ENCODE measurements at places on chromosomes 16 and 17.
A peak's percentile ranks its signal among the peaks of the same experiment; 100 is the strongest.

- no peak for DNase-seq
Measured at GRCh38 chr17:50502301-50502990, 5.8 kb upstream of the MYCBPAP start.

DNA sequence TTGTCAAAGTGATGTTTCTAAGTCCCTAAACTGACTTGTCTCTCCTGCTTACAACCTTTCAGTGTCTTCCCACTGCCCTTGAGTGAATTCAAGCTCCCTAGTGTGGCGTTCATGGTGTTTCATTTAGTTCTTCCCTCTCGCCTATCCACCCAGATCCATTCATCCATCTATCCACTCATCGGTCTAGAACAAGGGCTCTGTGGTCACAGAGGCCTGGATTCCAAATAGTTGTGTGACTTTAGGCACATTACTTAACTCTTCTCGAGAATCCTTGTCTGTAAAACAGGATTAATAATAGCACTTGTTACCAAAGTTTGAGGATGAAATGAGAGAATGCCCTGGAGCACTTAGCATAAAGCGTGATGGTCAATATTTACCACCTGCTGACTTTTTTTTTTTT lies 870 bp upstream of the TAC4 start:
- no peak for DNase-seq

DNA sequence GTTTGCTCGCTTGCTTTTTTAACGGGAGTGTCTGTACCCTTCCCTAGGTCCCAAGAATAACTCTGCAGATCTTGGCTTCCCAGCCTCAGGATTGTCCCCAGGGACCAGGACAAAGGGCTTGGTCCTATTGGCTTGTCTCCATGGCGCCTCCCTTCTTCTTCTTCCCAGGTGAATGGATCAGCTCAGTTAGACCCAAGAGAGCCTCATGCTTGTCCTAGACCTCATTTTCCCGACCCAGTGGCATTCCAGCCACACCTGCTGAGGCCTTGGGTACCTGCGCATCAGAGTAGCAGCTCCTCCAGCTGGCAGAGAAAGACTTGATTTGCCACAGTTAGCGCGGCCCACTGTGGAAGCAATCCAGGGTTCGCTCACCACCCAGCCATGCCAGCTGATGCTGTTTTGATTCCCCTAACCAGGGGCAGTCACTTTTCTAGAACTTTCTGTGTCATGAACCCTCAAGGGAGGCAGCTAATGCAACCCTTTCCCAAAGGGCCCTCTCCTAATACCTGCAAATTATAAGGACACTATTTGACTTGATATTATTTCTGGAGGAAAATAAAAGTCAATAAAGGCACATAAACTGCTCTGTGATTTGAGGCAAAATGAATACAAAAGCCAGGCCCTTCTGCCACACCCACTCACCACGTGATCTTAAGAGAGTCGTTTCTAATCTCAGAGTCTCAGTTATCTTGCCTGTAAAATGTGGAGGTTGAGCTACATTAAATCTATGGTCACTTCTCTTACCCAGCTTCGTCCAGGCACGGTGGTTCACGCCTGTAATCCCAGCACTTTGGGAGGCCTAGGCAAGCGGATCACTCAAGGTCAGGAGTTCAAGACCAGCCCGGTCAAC lies 13.9 kb downstream of the GPR142 start:
- no peak for DNase-seq

GRCh38 chr17:49969795-49970389 lies 902 bp downstream of the DLX4 start:
- no peak for DNase-seq

- no peak for DNase-seq
Measured at GRCh38 chr17:3870871-3871306, 22.0 kb downstream of the CAMKK1 start.

DNA sequence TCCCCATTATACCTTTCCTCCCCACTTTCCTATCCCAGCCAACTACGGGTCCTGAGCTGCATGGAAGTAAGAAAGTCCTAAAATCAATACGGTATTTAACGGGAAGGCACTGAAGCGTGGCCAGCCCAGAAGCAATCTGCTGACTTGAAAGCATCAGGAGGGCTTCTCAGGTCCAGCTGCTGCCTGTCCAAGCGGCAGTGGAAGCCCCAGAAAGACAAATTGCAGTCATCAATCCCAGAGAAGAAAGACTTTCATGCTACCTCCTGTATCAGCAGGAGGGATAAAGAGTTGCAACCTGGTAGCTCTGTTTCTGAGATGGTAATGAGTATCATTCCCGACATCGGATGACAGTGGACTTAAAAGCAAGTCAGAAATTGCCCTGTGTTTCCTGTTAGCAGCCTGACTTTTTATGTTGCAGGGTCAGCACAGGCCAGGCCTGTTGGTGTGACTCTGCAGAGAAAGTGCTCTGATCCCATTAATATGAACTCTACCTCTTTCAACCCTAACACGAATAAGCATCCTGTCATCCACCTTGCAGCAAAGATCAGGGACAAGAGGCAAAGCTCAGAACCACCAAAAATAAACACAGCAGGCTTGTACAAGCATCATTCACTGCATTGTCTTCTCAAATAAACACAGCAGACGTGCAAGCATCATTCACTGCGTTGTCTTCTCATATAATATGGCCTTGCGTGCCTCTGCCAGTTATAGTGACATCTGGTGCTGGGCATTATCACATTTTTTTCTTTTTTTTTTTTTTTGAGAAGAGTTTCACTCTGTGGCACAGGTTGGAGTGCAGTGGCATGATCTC lies 358.6 kb upstream of the CDH11 start:
- DNase-seq, result no peak

DNA sequence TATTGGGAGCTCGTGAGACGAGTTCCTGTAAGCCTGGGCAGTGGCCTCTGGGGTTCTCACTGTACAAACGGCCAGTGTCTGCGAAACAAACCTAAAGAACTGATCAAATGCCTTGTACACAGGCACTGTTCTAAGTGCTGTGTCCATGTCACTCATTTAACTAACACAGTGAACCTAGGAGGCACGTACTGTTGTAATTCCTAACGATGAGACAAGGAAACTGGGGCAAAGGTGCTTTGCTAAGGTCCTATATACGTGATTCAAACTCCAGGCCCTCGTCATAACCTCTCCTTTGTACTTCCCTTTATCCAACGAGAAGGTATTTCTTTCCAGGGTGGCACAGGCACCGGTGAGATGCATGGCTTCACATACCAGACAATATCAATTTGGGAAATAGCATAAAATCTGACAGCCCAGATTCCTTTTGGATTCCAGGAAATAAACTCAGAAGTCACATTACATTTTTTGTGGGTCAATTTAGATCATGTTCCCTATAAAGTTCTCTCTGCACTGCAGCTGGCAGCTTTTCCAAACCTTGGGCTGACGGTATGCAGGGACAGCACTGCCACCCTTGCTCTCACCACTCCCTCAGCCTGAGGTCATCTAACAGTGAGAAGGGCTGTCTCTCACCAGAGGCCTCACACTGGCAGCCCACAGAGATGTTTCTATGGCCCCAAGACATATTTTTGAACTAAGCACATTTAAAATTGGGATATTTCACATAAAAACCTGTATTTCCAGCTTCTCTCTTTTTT lies 18.3 kb downstream of the GLYR1 start:
- no peak for DNase-seq

- peak; percentile 73 for DNase-seq
Measured at GRCh38 chr16:81866820-81867440, 87.8 kb downstream of the PLCG2 start.

DNA sequence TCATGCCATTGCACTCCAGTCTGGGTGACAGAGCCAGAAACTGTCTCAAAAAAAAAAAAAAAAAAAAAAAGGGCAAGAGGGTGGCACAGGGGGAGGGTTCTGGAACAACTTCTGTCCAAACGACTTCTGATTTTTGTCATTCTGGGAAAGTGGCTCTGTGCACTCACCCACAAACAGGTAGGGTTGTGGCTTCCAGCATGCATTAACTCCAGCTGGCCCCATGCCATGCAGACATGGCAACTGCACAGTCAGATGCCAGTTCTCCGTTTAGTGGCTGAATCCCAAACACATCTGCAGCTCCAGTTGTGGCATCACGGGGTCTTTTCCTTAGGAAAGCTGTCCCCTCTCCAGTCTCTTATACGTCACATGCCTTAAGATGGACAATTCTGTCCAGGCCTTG lies 30.3 kb downstream of the B4GALNT2 start:
- no peak for DNase-seq

GRCh38 chr16:12735805-12736204 lies 67.9 kb downstream of the CPPED1 start:
- DNase-seq, result no peak

DNA sequence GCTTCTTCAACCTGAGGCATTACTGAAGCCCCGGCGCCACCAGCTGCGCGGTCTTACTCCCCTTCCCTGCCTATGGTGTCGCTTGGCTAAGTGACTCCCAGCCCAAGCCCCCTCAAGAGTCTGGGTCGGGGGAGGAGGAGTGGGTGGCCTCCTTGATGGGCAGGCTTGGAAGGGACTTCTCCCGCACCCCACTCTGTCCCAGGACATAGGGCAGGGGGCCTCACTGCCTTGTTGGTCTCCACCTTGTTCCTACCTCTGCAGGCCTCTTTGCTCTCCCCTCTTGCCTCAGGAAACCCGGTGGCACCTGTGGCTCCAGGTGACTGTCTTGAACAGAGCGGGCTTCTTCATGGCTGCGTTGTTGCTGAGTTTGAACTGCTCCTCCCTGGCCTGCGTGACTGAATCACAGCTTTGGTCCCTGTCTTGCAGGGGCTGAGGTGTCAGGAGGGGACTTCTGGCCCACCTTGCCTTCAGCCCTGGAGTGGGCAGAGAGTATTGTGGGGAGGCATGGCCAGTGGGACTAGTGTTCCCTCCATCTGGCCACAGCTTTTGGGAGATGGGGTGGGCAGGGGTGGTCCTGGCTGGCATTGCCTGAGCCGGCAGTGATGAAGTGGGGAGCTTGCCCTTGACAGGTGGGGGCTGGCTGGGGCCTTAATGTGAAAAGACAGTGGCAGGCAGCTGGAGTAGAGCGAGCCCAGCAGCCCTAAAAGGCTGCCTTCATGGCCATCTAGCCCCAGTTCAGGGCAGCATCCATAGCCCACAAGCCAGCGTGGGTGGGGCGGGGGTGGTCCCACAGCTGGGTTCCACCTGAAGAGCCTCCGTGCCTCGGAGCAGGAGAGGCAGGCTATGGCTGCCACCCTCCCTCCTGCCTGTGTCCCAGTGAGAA lies 7.3 kb downstream of the CBX2 start:
- no peak for DNase-seq

GRCh38 chr17:65268832-65269231 lies 131.7 kb downstream of the RGS9 start:
- DNase-seq, result no peak

DNA sequence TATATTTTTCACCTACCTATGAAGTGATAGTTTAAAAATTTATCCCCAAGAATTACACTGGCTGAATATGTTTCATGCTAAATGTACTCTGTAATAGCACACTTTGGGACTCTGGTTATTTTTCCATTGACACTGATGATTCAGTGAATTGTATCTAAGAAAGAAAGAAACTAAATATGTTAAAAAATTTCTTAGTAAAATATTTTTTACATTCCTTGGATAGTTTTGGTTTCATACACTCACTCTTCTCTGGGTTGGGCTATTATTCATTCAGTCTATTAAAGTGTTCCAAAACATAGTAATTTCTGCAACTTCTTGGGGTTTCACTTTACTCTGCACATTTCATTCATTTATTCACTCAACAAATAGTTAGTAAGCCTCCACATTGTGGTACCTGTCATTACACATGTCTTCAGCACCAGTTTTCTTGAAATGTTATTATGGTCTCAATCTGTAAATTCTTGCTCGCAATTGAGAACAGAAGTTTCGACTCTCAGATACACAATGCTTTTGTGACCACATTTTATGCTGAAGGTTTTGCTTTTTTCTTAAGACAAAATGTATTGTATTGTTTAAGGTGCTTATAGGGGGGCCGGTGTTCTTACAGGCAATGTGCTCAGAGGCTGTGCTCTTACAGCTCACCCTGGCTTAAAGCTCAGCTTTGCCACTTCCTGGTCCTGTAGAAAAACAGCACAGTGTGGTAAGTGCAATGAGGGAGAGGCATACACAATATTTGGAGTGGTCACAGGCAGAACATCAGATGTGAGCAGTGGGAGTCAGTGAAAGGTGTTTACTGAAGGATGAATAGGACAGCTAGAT lies 17.4 kb downstream of the CNTNAP4 start:
- DNase-seq, result no peak

- no peak for DNase-seq
Measured at GRCh38 chr16:64580558-64580957, 541.3 kb downstream of the CDH11 start.

DNA sequence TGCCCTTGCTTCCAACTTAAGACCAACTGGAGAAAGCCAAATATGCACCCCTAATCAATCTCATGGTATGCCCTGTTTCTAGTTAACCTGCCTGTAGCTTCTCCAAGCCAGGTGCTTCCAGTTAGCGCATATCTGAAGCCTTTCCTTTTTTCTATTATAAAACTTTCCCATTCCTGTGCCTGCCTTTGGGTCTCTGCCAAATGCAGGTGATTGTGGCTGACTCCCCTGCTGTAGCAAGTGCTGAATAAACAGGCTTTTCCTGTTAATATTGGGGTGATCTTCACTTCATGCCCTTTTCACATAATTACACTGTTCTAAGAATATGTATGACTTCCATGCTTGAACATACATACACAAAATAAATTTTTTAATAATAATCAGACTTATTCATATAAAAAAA lies 207.4 kb downstream of the TANC2 start:
- no peak for DNase-seq

DNA sequence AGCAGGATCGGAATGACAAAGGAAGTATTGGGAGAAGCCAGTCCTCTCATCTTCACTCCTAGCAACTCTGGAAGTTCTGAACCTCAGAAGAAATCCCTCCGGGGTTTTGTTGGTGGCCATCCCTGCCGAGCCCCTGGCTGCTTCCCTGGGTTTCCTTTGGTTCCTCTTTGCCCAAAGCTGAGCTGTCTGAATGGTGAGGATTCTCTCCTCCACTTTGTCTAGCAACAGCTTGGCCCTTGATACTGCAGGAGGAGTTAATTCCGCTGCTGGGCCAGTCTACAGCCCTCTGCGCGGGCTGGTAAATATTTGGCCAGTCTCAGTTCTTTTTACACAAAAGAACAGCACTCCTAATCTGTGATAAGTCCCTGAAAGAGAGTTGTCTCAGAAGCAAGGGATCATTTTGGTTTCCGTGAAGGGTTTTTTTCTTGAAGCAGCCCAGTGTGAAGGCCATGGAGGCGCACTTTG lies 170.9 kb downstream of the RAB11FIP4 start:
- no peak for DNase-seq

DNA sequence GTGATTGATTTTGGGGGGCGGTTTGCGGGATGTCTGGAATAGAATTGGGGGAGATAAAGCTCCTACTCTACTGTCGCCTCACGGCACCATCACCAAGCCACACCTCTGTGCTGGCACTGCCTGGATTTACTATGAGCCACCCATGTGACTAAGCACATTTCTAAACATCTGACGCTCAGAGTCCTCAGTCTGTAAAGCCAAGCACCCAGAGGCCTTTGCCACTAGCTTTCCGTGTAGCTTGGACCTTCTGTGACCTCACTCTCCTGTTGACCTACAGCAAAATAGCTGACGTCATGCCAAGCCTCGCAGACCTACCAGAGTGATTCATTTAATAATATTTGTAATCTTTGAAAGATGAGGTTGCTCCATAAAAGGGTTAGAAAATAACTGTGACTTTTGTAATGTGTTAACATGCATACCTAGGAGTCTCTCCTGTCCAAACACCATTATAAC lies 38.5 kb upstream of the MYOCD start:
- DNase-seq, result no peak
